NCI-H1930 (cell line): ENCODE measurements at places on chromosomes 3 and 15.

DNA sequence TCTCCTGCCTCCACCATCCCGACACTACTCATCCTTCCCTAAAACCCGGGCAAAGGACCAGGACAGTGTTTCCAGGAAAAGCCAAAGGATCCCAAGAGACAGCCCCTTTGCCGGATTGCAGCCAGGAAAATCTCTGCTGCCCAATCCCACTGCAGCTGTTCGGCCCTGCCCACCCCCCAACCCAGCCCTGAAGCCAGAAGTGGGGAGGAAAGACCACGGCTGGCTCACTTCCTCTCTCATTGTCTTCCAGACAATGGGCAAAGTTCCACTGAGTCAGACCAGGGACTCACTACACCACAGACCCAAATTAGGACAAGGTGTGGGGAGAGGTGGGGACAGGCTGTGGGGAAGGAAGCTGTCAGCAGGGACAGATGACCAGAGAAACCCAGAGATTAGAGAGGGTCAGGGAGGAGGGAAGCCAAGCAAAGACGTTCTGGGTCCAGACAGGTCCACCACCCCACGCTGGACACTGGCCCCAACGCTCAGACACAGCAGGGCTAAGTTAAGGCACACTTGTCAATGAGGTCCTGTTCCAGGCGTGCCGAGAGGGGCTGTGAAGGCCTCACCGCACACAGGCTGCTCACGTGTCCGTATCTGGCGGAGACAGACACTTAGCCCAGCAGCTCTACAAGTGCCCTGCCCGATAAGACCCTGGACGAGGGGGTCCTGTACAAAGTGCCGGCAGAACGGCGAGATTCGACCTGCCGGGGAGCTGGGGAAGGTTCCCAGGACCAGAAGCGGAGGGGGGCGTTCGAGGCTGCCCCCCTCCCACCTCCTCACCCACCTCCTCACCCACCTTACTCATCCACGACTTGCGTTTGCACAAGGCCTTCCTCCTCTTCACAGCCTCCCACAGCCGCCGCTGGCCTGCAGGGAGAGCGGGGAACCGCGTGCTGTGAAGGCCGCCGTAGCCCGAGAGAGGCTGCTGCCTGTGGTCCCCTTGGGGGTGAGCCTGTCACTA lies 21.9 kb downstream of the TNK2 start:
- no peak for DNase-seq

DNA sequence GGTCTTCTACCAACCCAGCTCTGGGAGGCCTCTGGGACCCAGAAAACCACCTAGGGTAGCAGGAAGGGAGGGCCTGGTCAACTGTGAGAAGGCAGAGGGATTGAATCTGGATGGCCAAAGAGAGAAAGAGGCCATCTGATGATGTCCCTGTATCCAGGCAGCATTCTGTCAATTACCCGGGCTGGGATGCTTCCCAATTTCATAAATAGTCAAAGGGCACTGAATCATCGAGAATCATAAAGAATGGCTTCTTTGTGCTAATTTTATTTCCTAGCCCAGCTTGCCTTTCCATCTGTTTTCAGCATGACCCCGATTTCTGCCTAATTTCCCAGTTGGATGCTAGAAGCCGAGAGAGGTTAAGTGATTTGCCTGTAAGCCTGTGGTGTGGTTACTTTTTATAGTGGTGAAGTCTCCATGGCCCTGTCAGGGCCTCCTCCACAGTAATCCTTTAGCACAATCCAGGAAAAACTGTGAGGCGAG lies 129.2 kb downstream of the FAM43A start:
- DNase-seq = no peak

DNA sequence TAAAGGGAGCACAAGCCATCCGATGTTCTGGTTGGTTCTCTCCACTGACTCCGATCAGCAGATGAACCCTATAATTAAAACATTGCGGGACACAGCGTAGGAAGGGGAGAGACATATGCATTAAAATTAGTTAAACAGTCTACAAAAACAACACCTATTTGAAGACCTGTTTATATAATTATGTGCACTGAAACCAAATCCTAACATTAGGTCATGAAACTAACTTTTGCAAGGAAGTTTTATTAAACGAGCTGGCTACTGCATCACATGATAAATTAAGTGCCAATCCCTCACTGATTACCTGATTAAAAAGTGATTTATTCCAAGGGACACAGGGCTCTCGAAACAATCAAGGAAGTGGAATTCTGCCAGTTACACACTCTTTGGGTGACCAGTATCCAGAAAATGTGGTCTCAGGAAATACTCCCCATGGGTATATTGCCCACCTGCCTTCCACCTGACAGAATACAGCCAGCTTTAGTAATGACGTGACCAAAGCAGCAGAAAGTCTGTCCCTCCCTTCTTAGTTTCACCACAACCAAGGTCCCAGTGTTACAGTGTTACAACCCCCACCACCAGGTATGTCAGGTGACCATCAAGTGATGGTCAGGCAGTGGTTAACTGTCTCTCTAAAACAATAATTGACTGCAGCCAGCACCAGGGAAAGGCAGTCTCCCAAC lies 69.5 kb downstream of the HERC1 start:
- DNase-seq = no peak

DNA sequence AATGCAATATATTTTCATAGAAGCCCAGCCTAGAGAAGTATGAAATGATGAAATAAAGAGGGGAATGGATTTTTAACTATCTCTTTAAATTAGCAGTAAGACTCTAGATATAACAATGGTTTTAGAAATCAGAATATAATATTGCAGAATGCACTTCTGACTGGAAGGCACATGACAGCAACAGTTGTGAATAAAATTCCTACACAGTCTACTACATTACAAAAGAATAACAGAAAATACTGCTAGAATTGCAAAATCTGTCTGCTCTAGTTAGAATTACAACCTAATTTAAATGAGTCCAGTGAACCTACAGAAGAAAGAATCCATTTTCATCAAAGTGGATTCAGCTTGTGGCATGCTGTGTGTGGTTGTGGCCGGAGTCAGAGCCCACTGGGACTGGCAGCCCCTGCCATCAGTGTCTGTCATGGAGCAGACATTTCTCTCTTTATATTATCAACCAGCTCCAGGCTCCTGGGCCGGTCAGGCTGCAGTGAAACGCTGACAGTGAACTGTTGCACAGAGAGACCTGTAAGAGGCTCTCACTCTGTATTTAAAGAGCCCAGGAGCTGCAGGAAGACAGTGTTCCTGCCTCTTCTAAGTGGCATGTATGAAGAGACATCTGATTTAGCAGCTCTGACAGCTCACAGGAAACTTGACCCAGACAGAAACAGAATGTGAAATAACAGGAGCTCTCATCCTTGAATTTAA lies 1523.8 kb upstream of the CADM2 start:
- no peak for DNase-seq

DNA sequence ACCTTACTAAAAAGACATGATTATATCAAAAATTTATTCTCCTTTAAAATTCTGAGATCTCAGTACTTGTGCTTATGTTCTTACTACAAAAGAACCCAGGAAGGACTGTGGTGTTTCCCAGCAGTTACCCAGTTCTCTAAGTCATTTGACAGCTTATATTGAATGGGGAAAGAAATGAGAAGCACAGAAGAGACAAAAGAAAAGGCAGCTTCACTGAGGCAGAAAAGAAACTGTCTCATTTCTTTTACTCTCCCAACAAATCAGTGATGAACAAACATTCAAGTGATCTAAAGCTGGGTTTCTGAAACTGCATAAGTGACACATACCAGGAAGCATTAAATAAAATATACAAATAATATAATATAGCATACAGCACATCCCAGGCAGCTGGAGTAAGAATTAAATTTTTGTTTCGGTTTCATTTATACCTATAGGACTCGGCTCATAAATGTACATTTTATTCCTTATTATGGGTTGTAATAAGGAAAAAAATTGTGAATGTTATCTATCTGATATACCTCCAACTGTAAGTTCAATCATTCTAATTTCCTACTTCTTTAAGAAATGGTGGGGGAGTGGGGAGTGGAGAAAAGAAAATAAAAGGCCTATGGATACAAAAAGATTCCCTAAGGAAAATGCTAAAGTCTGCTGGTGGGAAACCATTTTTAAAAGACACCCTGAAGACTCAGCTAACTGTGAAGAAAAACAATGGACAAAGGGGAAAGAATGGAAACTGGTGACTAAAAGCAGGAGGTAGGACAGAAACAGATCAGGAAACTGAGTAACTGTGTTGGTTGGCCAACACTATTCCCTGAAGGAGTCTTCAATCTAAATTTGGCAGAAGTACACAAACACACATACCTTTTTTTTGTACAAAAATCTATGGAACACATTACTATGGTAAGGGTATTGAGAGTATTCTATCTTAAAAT lies 156.8 kb downstream of the TBC1D5 start:
- DNase-seq = no peak
